CD4-positive, alpha-beta T cell treated with Interleukin-4 for 1 hour (primary cell): ENCODE measurements at places on chromosomes 12 and 14.

DNA sequence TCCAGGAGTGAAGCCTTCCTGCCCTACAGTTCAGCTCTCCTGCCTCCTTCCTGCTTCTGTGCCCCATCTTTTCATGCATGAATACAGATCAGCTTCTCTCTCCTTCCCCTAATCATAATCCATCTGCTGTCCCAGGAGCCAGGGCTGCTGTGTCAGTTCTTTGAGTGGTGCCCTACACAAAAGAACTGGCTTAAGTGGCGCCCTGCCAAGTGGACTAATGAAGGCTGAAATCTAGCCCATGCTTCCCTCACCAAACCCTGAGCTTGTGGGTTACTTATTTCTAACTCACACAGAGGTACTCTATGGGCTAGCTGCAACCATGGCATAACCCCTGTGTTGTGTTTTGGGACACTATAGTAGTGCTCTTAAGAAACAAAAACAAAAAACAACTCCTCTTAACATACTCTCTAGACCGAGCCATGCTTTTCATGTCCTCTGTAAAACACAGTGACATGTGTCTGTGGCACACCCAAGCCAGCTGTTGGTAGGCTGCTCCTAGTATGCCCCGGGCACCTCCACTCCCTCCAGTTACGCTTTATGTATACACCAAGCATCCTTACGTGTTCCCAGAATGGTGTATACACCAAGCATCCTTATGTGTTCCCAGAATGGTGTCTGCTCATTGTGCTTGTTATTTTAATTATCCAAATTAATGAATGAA lies 19.3 kb upstream of the ETV6 start:
- no peak for DNase-seq

- DNase-seq, result no peak
These were observed 59.8 kb downstream of the PRMT8 start for GRCh38 chr12:3550839-3551238.

GRCh38 chr14:58978343-58978742 lies 210.1 kb upstream of the DAAM1 start:
- no peak for DNase-seq

- DNase-seq, result no peak
These were observed 53.3 kb upstream of the CDKN3 start for GRCh38 chr14:54343272-54344121.
